PC-9 (cell line): ENCODE measurements at places on chromosomes 6 and 20. TPM values are rescaled to one million over a fixed set of nuclear protein-coding genes. Genes with fewer than 3 reads are reported as not detected.

- DNase-seq, result no peak
Measured at GRCh38 chr6:63716169-63716568, 80.6 kb downstream of the PHF3 start.

DNA sequence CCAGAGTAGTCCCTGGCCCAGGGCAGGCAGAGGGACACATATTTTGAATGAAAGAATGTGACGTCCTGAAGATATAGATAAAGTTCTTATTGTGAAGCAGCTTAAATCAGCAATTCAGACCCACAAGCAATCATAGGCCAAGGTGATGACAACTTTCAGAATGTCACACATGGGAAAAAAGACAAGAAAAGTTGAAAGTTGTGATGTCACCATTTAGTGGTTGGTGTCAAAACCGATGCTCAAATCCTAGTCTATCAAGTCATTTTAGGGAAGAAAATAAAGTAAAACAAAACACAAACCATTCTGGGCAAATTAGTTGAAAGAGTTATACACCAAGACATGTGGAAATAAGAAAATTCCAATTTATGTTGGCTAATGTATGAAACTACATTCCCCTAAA is 710.8 kb downstream of the DOK5 start:
- no peak for DNase-seq

GRCh38 chr20:4100679-4101078 is 85.3 kb upstream of the RNF24 start:
- DNase-seq, result no peak

DNA sequence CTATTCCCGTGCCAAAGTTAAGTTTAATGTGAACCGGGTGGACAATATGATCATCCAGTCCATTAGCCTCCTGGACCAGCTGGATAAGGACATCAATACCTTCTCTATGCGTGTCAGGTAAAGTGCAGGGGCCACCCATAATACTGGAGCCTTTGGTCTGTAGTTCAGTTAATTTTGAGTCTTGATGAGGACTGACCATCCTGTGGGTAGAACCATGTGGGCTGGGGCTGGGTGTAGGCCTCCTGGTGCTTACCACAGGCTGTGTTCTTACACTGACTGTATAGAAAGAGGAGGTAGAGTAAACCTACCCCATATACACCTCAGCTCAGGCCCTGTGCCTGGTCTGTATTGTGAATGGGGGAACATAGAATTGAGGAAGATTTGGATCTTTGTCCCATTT is 2.4 kb downstream of the NOP56 start:
- no peak for DNase-seq

The CASS4 gene
- total RNA-seq, result 0.15 TPM in 1 of 2 replicates, not detected in the other

GRCh38 chr6:41713159-41713649 is 22.2 kb downstream of the TFEB start:
- peak; percentile 93 for DNase-seq

DNA sequence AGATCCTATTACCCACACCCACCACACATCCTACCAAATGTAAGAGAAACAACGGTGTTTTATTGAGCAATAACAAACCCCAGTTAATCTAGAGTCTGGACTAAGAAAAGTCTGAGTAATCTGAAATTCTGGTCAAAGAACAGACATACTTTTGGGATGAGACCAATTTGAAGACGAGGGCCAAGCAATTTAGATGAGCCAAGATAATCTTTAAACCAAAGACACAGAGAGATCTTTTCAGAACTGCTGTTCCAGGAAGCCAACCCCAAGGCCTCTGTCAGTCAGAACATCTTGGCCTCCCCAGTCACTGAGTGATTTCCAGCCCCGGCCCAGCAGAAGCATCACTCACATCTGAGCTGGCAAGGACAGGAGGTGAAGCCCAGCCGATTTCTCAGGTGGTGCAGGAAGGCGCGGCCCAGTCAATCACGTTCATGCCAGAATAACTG is 118.5 kb upstream of the SYNDIG1 start:
- no peak for DNase-seq

The IL20RA gene
- 2.5 and 4.0 TPM in 2 replicates for total RNA-seq

DNA sequence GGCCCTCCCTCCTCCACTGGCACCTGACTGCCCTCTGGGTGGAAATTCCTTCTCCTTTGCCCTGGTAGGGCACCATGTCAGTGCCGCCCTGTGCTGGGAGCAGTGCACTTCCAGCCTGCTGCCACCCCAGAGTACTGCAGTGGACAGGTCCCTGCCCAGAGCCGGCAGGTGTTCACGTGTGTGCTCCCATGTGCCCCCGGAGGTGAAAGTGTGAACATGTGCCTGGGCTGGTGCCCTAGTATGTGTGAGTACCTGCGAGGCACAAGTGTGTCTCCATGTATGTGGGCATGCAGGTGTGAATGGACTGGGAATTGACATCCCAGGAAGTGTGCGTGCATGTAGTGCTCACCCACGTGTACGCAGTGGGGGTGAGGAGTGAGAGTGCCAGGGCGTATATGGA is 29.4 kb downstream of the SDCBP2 start:
- peak; percentile 17 for DNase-seq

The REM1 gene
- not detected in 2 replicates for total RNA-seq

GRCh38 chr6:37967651-37968050 is 148.1 kb downstream of the ZFAND3 start:
- no peak for DNase-seq

The CCDC170 gene
- total RNA-seq, result 0.98 and 1.6 TPM in 2 replicates

DNA sequence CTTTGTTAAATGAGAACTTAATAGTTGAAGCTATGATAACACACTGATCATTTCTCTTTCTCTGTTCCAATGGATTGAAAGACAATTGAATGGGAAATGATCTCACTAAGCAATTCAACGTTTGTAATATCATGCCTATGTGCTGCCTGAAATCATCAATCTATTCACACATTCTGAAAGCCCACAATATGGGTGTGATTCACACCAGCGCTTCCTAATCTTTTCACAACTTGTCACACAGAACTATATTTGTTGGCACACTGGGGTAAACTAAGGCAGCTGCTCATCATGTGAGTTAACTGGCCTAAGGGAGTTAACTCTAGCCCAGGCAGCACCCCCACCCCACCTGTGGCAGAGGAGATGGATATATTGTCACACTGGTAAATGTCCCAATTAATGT is 37.1 kb upstream of the UTRN start:
- DNase-seq, result no peak

GRCh38 chr6:116060572-116061283 is at the start of gene FRK:
TSS of gene FRK (minus strand) at chr6:116060891. CDS start at chr6:116060311, 580 bp downstream.
- peak; percentile 93 for DNase-seq

GRCh38 chr20:31943052-31943471 is 8.8 kb downstream of the PDRG1 start:
- no peak for DNase-seq

The CAP2 gene
- total RNA-seq, result 10.0 and 12.0 TPM in 2 replicates

The ENPP1 gene
- total RNA-seq, result 3.0 and 4.1 TPM in 2 replicates

DNA sequence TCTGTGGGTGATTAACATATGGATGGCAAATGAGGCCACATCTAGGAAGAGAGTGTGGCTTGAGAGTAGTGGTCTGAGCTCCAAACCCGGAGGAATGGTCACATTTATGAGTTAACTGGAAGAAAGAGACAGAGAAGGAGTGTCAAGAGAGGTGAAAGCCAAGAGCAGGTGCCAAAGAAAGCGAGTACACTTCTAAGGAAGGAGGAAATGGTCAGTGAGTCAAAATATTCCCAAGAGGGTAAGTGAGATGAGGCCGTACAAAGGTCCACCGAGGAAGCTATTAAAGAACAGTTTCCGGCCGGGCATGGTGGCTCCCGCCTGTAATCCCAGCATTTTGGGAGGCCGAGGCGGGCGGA is 104.5 kb upstream of the RNF24 start:
- peak; percentile 81 for DNase-seq

- no peak for DNase-seq
Measured at GRCh38 chr20:63941282-63942081, 14.7 kb downstream of the UCKL1 start.

The RAET1E gene
- total RNA-seq, result 0.20 TPM in 1 of 2 replicates, not detected in the other

- DNase-seq, result no peak
Measured at GRCh38 chr20:36819659-36820058, 46.1 kb upstream of the DSN1 start.

- no peak for DNase-seq
Measured at GRCh38 chr6:94424692-94425091, 1005.3 kb upstream of the EPHA7 start.
